Fibroblast of skin of scalp (primary cell): ENCODE measurements at places on chromosomes 2 and 18.

GRCh38 chr2:156526950-156527636 is 90.9 kb downstream of the GPD2 start:
- no peak for DNase-seq

DNA sequence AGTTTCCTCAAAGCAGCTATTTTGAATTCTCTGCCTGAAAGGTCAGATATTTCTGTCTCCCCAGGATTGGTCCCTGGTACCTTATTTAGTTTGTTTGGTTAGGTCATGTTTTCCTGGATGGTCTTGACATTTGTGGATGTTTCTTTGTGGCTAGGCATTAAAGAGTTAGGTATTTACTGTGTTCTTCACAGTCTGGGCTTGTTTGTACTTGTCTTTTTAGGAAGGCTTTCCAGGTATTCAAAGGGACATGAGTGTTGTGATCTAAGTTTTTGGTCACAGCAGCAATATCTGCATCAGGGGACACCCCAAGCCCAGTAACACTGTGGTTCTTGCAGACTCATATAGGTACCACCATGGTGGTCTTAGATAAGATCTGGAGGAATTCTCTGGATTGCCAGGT is 11.8 kb downstream of the MYO3B start:
- DNase-seq, result no peak

DNA sequence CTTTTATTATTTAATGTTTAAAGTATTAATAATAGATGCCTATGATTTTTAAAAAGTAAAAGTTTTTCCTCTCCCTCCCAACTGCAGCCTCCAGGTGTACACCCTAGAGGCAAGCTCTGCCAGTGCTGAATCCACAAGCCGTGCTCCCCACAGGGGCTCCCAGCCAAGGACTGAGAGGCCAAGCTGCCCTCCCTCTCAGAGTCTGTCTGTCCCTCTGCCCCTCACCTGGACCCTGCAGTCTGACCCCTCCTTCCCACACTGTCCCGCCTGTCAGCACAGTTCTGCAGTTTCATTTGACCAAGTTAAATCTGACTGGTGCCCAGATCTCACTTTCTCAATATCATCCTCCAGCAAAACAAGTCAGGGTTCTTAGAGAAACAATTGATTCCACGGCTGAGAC is 14.8 kb upstream of the PROC start:
- DNase-seq, result no peak

DNA sequence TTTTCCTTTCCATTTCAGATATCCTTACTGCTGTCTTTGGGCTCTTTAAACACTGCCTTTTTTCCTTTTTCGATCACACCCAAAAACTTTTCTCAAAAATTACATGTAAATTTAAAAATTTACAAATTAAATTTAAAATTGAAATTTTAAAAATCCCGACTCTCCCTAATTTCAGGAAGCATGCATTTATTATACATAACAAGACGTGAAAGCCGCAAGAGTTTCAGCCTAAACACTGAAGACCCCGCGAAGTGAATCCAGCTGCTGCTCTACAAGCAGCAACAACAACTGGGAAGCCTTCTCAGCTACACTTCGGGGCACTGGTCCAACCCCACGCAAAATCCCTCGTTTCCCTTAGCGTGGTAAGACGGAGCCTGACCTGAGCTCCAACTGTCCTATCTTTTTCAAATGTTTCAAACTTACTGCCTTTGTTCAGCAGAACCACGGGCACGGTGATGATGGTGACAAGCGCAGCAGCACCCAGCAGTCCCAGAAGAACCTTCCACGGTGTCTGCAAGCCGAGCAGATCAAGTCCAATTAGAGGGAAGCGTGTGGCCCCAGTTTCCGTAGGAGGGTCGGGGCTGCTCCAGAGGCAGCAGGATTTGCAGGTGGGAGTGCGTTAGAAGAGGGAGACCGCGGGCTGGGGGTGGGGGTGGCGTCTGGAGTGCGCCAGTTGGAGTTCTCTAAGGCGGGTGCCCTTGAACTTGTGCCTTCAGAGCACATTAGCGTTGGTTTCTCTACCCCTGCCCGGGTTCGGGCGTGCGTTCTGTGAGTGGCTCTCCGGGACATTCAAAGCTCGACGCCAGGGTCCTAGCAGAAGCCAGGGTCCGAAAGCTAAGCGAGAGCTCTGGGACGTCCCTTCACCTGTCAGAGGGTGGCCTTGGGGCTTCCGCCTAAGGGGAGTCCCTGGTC is 783 bp downstream of the DPP4 start:
- DNase-seq, result no peak

- no peak for DNase-seq
Observed at GRCh38 chr2:66082581-66082980, 352.3 kb upstream of the MEIS1 start.

DNA sequence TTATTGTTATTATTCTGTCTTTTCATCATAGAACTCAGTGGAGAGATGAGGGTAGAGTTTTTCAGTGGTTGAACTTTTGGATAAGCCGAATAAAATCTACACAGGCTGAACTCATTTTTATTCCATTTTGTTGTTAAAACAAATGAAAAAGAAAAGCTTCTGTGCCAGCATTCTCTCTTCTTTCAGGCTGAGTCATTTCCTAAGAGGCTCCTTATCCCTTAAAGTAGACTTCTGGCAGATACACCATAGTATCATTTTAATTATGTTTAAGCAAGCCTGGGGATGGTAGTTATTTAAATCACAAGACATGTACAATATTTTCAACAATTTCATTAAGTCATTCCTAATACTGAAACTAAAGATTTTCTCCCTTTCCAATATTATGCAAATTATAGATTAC is 1364.0 kb upstream of the NRXN1 start:
- DNase-seq, result peak; percentile 46

GRCh38 chr2:192146069-192147015 is 48.4 kb downstream of the TMEFF2 start:
- DNase-seq, result peak; percentile 82
